ENCODE measurements at places on chromosomes 4 and X.

DNA sequence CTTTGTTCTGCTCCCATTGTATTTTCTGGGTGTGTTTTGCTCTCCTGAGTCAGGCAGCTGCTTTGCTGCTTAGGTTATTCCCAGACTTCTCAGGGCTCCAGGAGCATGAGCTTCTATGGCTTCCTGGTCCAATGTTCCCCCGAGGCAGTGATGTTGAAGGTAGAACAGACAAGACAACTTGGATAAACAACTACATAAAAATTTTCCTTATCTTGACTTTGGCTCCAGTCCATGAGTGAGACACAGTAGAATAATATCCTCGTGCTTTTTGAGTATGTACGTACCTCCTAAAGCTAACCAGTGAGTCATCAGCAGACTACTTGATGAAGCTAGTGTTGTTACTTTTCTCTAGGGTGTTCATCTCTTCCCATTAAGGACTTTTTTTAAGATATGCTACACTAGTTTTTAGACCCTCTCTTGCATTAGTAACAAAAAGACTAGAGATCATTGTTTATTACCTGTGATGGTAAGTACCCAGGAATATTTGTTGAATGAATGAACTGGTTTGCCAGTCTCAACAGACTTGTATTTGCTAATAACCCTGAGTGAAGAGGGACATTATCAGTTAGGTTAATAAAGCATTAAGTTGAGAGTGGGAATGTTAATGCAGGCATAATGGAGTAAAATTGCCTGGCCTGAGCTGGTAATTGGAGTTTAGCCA, 131.9 kb downstream of the FHIP1A start:
- DNase-seq = no peak

GRCh38 chr4:126718136-126718535, 914.6 kb upstream of the INTU start:
- no peak for DNase-seq

DNA sequence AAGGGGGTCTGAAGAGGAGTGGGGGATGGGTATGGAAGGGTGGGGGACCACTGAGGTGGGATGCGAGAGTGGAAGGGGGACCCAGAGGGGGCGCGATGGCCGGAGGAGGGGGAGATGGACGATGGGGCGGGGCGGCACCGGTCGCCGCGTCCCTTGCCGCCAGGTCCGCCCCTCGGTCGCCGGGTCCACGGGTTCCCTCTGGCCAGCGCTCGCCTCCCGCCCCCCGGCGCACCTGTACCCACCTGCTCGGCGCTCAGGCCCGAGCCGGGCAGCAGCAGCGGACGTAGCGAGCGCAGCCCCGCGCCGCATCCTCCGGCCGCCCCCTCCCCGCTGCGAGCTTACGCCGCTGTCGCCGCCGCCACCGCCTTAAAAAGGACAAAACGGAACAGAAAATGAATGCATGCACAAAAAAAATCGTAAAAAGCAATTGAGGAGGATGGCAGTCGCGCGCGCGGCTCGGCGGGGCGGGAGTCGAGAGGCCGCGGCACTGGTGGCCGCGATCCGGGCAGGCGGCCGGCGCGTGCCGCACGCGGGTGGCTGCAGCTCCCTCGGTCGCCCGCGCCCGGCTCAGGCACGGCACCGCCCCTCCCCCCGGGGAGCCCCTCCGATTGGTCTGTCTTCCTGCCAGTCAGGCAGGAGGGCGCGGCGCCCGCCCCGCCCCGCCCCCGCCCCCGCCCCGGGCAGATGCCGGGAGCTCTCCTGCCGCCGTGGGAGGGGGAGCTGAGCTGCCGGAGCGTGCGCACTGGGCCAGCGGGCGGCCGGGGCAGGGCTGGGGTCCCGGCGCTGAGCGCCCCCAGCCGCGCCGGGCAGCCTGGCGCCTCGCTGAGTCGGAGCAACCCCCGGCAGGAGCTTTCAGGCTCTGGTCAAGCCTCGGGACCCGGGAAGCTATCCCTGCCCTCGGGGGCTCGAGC, at the start of gene JAKMIP1:
Gene JAKMIP1 (minus strand): TSS at position 539 of the 911 bp plus-strand sequence. CDS start 87,699 bp downstream, outside the sequence.
- DNase-seq = peak; percentile 98

GRCh38 chr4:105613306-105613705, 60.9 kb downstream of the ARHGEF38 start:
- no peak for DNase-seq

DNA sequence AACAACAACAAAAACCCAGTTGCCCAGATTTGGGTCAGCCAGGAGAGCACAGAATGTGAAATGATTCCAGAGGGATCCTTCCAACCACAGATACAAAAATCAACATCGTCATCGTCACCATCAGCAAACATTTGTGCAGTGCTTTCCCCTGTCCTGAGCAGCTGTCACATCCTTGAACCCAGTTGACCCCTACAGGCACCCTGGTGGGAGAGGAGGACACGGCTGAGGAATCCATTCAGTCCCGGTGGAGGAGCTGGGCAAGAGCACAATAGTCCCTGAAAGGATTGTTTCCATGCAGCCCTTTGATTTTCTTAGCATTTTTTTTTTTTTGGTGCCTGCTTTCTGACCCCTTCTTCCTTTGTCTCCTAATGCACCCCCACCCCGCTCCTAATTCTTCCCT, 37.1 kb upstream of the STX18 start:
- peak; percentile 55 for DNase-seq

DNA sequence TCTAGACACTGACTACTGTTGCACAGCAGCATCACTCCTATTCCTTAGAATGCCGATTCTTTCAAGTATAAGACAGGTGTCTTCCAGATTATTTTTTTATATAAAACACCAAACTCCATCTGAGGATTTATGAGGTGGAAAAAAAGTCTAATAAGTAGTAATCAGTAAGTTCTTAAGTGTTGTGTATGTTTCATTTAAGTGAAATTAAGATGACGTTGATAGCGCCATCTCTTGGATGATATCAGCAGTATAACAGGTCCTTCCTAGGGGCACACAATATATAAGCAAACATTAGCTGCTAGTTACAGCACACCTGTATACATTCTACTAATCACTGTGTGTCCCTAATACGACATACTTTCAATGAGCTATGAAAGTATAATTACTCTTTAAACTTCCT, 99.6 kb upstream of the STS start:
- DNase-seq = no peak

- DNase-seq = no peak
These were observed 108.3 kb downstream of the AFAP1 start for GRCh38 chr4:7831330-7831729.

- DNase-seq = no peak
These were observed 15.3 kb downstream of the SLC34A2 start for GRCh38 chr4:25670991-25671390.

DNA sequence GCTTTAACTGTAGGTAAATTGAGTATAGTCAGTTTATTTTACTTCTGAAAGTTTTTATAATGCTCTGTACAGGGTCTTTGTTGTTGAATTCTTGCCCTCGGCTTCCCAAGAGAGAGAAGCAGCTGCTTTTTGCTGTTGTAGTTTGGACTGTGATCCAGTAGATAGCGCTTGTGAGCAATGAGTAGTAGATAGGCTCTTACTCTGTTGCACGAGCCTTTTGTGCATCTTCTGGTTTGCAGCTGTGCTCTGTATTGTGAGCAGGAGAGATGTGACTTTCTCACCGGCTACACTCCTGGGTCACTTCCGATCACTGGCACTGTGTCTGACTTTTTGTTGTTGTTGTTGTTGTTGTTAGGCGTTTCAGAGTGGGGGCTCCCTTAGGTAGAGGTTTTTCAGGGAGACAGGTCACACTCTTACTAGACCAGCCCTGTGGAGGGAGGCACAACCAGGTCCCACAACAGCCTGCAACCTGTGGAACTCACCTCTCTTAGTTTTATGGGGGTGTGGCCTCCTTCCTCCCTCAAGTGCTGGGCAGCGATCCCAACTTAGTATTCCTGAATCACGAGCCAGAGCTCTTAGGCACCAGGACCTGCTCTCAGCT, 822.1 kb upstream of the GALNTL6 start:
- DNase-seq = peak; percentile 34

GRCh38 chr4:56323327-56323726, 64.0 kb downstream of the AASDH start:
- no peak for DNase-seq

DNA sequence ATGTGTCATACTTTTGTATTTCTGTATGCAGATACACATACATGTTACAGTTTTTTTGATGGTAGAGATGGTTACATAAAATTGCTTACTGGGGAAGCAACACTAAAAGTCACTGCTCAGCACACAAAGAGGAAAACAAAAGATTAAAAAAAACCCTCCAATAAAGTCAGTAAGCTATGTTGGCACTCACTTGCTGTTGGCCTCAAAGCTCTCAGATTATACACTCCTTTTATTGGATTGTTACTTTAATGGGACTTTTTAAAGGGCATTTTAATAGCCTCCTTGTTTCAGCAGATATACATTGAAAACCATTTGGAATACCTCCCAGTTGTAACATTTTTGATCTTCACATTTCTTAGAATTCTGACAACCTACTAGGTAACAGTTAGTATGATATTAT, 222.0 kb upstream of the HHIP start:
- no peak for DNase-seq

DNA sequence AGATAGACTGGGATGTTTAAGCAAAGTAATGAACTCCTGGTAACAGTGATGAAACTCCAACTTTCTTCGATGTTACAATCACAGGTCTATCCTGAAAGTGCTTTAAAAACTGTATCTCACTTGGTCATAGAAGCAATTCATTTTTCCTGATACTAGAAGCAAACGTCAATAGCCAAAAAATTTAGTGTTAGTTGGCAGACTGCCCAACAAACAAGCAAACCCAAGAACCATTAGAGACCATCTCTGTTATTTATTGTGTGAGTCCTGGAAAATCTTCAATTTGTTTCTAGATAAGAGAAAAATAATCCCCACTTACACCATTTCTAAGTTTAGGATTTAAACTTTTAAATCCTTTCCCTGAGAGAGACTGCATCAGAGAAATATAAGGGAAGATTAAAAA, 553.9 kb downstream of the INPP4B start:
- DNase-seq = no peak

- no peak for DNase-seq
These were observed 106.0 kb upstream of the ARHGAP24 start for GRCh38 chr4:85368932-85369331.

- DNase-seq = no peak
These were observed 151.8 kb downstream of the POU4F2 start for GRCh38 chr4:146790515-146790914.

DNA sequence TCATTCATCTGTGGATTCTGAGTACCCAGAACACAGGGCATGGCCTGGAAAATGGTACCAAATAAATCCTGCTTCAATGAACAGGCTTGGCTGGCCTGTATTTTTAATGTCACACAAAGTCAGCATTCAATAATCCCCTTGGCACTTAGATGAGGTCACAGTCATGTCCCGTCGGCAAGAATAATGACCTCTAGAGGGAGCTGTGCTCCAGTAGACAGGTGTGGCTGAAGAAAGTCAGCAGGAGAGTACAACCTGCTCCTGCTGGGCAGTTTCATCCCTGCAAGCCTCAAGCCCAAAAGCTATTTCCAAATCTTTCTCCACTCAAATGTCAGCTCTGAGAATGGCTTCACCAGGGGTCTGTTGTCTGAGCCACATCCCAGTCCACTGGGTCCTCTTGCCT, 404.0 kb upstream of the F9 start:
- peak; percentile 35 for DNase-seq

DNA sequence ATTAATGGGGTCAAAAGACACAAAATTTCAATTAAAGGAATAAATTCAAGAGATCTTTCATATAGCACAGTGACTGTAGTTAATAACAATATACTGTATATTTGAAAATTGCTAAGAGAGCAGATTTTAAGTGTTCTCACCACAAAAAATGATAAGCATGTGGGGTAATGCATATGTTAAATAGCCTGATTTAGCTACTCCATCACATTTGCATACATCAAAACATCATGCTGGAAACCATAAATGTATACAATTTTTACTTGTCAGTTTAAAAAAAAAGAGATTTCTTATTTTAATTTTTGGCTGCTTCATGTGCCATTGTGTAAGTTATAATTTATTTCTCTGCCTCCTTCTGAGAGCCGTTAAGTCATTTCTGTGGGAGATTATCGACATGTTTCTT, 65.9 kb downstream of the FAM184B start:
- DNase-seq = no peak

DNA sequence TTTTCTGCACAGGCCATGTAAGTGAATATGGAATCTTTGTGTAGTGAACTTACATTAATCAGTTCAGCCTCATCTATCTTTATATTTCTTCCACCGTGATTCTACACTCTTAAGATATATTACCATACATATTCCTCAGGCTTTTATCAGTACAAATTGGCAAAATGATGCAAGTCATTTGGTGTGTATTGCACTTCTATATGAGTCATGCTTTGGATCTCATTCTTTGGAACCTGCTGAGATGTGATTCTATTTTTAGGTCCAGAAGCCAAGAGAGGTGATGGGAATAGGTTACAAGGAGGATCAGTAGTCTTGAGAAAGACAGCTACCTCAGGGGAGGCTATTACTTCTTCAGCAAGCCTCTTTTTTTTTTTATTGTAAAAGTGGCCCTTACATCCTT, 204.4 kb downstream of the ZNF330 start:
- DNase-seq = no peak

DNA sequence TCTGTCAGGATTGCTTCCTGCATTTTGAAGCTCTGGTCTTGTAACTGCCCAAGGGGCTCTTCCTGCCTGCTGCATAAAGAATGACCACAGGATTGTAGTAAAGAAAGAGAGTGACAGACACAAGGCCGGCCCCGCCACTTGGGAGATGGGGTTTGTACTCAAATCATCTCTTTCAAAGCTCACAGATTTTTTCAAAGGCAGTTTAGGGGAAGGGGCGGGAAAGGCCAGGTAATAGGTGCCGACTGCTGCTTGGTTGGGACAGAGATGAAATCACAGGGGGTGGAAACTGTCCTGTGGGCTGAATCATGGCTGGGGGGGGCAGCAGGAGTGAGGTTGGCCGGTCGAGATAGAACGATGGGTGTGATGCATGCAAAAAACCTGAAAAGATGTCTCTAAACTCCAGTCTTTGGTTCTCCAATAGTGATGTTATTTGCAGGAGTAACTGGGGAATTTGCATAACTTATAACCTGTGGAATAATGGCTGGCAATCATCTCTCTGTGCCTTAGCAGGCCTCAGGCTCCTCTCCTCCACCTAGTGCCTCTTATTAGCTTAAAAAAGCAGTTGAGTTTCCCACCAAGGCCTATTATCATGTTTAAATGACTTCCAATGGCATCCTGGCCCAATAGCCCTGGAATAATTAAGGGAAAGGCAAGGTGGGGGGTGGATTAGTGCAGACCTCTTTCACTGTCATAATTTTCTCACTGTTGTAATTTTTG, 778.4 kb upstream of the FRG1 start:
- DNase-seq = no peak

- no peak for DNase-seq
These were observed 300.7 kb upstream of the CXXC4 start for GRCh38 chr4:104795264-104795939.

GRCh38 chr4:8493484-8493883, 52.9 kb downstream of the TRMT44 start:
- no peak for DNase-seq

GRCh38 chr4:38119668-38120385, 159.6 kb downstream of the PTTG2 start:
- DNase-seq = peak; percentile 24

- DNase-seq = no peak
These were observed 97.7 kb upstream of the RBPJ start for GRCh38 chr4:26223155-26223554.

All from nephron progenitor cell (in vitro differentiated cells).